ENCODE measurements at places on chromosomes 3 and 15.

DNA sequence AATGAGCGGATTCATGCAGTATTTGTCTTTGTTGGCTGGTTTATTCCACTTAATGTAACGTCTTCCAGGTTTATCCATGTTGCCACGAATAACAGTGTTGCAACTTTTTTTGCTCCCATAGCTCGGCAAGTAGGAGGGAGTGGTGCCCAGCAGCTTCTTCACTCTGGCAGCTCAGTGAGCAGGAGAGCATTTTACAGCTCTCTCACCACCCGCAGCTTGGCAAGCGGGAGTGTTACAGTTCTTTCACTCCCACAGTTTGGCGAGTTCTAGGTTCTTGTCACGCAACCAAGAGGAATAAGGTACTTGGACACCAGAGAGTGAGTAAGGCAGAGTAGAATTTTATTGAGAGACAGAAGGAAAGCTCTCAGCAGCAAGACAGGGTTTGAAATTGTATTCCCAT, 935.2 kb downstream of the TBL1XR1 start:
- no peak for DNase-seq

GRCh38 chr15:75750261-75751050, 37.8 kb upstream of the CSPG4 start:
- DNase-seq: no peak

DNA sequence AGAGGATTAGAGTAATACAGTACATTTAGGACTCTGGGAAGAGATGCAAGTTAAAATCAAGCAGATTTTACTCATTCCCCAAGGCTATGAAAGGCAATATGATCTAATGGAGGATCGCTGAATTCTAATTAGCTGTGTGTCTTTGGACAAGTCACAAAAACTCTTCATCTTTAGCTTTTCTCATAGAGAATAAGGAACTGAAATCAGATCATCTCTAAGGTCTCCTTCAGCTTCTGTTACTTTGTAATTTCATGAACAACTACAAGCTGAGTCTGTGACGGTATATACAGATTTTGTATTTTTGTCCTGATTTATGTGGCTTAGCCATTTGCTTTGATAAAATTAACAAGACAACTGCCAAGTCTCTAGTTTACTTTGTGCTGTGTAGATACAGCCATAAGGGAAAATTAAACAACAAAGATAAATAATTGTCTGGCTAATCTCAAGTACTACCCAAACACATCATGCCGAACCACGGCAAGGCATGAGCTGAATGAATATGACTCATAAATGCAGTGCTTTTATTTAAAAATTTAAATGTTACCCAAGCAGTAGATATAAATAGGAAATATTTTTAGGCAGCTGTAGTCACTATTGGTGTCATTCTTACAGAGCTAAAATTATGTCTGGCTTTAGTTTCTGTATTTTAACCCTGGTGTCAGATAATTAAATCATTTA, 81.5 kb downstream of the GAP43 start:
- DNase-seq: no peak

- DNase-seq: peak; percentile 19
These were observed 27.6 kb upstream of the ANKDD1A start for GRCh38 chr15:64883997-64884511.

DNA sequence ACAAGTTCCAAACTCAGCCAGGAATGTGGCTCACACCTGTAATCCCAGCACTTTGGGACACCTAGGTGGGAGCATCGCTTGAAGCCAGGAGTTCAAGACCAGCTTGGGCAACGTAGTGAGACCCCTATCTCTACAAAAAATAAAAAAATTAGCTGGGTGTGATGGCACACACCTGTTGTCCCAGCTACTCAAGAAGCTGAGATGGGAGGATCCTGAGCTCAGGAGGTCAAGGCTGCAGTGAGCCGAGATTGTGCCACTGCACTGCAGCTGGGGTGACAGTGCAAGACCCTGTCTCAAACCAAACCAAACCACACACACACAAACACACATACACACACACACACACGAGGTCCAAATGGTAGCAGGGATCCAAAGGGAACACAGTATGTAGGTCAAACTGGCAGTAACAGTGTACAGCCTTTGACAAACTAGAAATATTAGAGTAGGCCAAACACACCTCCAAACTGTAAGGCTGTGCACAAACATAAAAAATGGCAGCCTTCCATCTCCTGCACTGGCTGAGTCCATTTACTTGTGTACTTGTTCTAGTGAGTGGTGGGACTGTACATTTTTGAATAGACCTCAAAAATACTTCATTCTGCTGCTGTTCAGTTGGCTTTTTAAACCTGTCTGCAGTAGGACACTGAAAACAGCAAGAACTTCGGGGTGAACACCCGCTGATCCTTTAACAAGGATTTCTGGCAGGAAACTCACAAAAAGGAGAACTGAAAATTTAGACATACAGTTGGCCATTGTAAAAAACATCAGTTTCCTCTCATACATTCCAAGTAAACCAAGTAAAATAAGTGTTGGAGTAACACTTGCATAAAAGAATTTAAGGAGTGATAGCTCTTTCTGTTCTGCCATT, 33.6 kb downstream of the INTS14 start:
- no peak for DNase-seq

DNA sequence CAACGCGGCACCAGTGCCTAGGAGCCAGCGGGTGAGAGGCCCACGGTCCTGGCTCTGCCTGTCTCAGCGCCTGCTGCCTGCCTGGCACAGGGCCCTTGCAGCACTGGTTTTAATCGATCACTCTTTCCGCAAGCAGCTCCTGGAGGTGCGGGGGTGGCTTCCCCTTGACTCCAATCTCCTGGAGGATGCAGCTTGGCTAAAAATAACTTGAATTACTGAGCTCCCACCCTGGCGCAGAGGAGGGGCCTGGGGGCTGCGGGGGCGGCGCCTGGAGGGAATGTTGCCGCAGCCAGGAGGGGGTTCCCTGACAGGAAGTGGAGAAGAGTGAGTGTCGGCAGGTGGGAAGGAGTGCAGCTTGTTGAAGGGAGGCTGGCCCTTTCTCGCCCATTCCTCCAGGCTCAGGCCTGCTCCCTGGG, 9.9 kb upstream of the RPL29 start:
- DNase-seq: peak; percentile 38

All from nucleus accumbens (tissue), 56 donors.